ENCODE measurements at places on chromosomes 12 and 14.
A peak's percentile ranks its signal among the peaks of the same experiment; 100 is the strongest.

DNA sequence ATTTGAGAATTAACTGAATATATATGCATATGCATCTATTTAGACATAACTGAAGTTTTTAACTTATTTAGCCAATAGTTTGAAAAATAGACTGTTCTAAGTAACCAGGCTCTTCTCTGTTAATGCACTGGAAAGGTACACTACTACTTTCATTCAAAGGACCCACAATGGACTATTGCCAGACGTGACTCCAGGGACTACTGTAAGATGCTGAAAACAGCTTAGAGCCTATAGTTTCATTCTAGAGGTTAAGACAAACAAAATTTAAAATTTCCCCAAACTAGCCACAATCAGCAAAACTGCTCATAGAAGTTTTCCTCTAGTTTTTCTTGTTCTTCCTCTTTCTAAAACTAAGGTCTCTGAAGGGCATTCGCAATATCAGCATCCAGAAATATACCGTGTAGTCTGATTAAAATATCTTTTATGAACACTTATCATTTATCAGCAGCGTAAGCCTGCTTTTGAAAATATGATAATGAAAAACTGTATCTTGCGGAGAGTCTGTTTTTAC, 10.4 kb downstream of the APPL2 start:
- DNase-seq = no peak

DNA sequence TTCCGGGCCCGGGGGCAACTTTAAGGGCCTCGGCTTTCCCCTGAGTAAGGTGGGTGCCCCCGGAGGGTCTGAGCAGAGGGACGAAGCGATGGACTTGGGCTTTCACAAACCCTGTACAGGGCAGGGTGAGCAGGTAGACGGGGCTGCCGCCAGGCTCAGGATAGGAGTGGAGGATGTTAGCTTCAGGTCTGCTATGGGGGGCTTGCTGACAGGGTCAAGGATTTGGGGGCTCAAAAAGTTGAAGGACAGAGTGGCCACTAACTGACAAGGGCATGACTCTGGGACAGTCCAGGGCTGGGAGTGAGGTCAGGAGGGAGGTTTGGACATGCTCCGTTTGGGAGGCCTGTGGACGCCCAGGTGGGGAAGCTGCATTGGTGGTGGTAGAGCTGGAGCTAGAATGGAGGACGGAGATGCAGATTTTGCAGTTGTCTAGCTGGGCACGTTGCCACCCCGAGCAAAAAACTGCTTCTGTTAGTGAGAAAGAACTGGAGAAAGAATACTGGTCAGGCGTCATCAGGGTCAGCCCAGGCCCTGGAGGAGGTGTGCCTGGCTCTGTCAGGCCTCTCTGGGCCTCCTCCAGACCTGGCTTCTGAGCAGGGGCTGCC, 113.3 kb downstream of the ADGRD1 start:
- no peak for DNase-seq

DNA sequence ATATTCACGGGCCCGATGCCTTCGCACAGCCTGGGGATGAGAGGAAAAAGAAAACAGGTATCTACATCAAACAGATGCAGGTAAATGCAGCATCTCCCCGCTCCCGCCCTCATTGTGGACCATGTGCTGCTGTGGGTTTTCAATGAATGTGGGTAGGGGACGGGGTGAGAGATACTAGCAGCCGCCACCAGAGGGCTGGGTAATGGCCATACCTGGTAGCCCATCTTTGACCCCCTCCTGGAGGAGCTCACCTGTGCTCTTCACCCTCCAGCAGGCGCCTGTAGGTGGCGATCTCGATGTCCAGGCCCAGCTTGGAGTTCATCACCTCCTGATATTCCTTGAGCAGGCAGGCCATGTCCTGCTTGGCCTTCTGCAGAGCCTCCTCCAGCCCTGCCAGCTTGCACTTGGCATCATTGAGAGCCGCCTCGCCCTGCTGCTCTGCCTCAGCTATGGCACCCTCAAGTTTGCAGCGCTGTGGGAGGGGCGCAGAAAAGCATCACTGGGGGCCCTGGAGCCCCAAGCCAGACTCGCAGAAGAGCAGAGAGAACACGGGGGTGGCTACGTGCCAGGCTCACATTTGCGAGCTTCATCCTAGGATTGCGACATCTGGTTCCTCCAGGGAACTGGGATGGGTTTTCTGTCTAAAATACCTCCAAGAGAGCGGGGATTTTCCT, 10.2 kb downstream of the KRT82 start:
- DNase-seq = peak; percentile 18

DNA sequence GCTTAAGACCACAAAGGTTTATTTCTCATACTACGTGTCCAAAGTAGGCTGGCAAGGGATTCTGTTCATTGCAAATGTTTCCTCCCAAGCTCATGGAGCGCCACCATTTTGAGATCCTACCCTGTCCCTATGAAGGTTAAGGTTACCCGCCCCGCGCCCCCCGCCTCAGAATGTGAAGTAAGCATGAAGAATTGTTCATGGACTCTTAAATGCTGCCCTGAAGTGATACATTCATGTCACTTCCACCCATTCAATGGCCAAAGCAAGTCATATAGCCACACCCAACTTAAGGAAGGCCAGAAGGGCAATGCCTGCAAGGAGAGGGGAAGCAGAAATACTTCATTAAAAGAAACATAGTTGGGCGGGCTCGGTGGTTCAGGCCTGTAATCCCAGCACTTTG, 4.2 kb downstream of the TMEM253 start:
- DNase-seq = no peak

DNA sequence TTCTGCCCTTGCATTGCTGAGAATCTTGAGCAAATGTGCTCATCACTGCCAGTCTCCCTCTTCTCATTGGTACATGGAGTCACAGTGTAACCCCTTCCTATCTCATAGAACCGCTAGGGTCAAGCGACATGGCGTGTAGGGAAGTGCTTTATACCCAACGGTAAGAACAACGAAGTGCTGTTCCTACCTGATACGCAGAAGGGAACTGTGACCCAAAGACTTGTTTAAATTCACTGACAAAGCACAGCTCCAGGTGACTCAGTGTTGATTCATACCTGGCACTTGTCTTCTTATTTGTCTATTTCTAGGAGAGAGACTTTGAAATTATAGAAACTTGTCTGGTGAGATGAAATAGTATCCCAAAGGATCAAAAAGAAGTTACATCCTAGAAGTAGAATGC, 53.7 kb downstream of the FBXL14 start:
- no peak for DNase-seq

DNA sequence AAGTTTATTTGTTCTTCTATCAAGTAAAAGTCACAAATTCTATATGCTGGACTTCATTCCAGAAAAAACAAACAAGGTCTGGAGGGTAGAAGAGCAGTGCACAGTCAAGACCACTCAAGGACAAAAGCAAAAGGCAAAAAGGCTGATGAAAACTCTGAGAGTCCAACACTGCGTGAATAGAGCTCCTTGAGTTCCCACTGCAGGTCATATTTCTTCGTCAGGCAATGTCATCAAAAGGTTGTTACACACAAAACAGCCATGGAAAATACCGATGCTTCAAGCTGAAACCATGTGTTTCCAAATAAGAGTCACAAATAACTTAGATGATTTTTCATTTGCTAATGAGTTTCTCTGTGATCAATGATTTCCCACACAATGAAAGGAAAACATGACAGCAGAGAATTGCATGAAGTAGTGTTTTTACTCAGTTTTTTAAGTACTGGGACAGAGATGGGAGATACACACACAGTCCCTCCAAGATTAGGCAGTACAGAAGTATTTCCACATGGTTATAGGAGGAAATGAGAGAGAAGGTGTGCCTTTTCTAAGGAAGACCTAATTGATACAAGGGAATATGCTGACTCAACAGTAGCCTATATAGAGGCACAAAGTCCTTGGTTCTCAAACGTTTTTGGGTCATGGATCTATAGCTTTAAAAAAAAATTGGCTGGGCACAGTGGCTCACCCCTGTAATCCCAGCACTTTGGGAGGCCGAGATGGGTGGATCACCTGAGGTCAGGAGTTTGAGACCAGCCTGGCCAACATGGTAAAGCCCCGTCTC, 177.7 kb downstream of the MED13L start:
- DNase-seq = no peak

DNA sequence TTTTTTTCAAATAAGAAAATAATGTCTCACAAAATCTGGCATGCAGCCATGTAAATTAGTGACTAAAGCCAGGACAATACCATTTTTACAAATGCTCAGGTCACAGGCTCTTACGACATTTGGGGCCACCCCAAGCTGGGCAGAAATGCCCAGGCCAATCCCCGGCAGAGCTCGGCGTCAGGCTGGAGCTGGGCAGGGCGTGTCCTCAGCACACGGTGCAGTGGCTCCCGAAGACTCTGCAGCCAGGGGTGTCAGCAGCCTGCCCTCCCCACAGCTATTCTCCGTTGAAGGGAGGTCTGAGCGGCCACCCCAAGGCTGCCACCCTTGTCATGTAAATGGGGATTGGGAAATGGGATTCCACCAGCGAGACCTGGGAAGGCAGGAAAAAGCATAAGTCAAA, 158.6 kb downstream of the DICER1 start:
- DNase-seq = no peak

- no peak for DNase-seq
Observed at GRCh38 chr12:99914206-99914605, 70.5 kb downstream of the ANKS1B start.

GRCh38 chr14:84458881-84459280, 1071.1 kb upstream of the FLRT2 start:
- no peak for DNase-seq

GRCh38 chr12:123271001-123271668, 521 bp downstream of the CDK2AP1 start:
- DNase-seq = peak; percentile 83

DNA sequence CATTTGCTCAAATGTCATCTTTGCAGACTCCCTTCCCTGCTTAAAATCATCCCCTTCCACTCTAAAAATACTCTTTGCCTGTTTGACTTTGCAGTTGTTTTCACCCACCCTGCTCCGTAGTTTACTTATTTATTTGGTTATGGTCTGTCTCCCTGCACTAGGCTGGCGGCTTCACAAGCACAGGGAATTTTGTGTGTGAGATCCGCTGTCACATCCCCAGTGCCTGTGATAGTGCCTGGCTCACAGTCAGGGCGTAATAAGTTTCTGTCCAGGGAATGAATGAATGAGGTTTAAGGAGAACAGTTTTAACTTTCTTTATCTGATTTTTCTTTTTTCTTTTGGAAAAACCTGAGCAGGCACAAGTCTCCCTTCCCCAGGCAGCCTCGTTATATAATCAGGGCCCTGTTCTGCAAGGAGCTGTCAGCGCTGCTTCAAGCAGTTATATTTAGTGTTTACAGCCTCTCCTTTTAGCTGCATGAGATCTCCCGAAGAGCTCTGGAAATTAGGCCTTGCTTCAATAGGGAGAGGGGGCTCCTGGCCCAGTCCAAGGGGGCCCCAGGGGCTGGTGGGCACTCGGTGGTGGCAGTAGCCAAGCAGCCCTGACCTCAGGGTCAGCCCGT, 107.1 kb downstream of the AACS start:
- DNase-seq = no peak

DNA sequence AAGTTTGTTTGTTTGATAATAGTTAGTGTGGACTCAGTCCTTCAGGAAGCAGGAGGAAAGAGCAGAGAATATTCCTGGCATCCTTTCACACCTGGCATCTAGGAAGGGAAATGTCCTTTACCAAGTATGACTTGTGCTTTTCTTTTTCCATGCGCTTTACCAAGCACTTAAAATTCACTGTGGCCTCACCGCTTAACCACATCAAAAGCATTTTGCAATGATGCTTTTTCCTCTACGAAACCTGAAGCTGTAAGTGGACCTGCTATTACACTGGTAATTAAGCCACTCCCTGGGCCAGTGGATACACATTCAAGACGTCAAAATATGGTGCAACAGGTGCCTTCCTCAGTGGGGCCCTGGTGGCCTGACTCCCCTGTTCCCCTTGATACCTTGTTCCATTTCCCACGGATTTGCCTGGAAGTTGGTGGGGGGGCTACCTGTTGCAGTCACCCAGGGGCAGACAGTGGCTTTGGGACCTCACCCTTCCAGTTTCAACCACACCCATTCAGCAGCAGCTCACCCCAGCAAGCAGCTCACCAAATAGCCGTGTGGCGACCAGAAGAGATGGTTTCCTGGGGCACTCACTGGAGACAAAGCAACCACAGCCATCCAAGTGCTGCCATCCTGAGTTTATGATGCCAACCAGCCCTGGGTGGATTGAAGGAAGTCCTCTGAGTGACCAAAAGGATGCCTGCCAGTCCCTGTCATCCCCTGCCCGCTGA, 14.2 kb upstream of the FZD10 start:
- DNase-seq = no peak

GRCh38 chr12:30537228-30537627, 158.4 kb downstream of the IPO8 start:
- DNase-seq = no peak

DNA sequence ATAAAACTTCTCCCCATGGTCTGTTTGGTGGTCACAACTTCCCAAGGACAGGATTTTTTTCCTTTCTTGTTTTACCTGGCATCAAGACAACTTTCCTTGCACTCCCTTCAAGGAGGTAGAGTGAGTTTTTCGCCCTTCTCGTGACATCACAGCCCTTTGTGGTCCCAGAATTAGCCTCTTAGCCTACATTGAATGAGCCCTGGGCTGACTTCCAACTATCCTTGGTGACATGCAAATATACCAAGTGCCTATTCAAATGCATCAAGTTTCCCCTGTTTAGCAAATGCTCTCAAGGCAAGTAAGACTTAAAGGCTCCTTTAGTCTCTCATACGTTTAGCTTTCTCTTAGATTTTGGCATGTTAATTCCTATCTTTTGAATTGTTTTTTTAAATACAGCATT, 36.6 kb downstream of the TC2N start:
- peak; percentile 46 for DNase-seq

- DNase-seq = no peak
Observed at GRCh38 chr14:80425686-80426085, 214.4 kb upstream of the DIO2 start.

- peak; percentile 67 for DNase-seq
Observed at GRCh38 chr14:69660344-69661193, 49.2 kb downstream of the SUSD6 start.

- no peak for DNase-seq
Observed at GRCh38 chr12:46832130-46832704, 6.4 kb upstream of the SLC38A4 start.

- DNase-seq = no peak
Observed at GRCh38 chr12:61993734-61994345, 266.4 kb upstream of the USP15 start.

- DNase-seq = no peak
Observed at GRCh38 chr12:116887897-116888296, 6.7 kb upstream of the HRK start.

- DNase-seq = peak; percentile 68
Observed at GRCh38 chr12:68641138-68641537, 30.4 kb downstream of the RAP1B start.

GRCh38 chr12:45284096-45284901, 68.4 kb downstream of the ANO6 start:
- no peak for DNase-seq

DNA sequence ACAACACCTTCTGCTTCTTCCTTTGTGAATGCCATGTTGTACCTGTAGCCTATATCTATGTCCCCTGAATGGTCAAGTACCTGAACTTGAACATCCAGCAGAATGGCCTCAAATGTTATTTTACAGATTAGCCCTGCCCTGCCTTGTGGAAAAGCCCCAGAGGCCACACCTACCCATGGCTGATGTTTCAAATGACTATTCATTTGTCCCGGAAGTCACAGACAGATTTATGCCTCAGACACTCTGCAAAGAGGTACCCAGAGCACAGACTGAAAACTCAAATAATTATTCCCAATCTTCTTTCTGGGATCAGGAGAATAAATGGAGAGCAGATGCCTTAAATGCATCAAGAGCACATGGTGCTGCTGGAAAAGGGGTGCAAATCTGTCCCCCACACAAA, 13.0 kb upstream of the DPF3 start:
- no peak for DNase-seq
